ENCODE measurements at places on chromosomes 6 and 20.

GRCh38 chr20:59733351-59733750 lies 129.0 kb downstream of the PHACTR3 start:
- no peak for DNase-seq

DNA sequence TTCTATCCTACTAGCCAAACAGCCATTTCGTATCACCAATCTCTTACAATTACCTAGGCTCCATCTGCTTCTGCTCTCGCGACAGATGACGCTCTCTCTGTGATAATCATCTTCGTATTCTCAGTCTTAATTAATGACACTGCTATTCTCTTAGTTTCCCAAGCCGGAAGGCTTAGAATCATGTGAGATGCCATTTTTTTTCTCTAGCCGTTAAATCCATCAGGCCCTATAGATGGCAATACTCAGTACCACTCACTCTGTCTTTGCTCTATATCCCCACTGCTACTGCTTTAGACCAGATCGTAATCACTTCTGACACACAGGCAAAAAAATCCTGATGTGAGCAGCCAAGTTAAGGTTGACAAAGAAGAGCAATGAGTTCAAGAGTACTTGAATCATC lies 2.1 kb upstream of the THEMIS start:
- no peak for DNase-seq

- no peak for DNase-seq
Measured at GRCh38 chr6:155171747-155172449, 91.9 kb upstream of the CLDN20 start.

- no peak for DNase-seq
Measured at GRCh38 chr6:35624341-35625070, 64.2 kb downstream of the FKBP5 start.

DNA sequence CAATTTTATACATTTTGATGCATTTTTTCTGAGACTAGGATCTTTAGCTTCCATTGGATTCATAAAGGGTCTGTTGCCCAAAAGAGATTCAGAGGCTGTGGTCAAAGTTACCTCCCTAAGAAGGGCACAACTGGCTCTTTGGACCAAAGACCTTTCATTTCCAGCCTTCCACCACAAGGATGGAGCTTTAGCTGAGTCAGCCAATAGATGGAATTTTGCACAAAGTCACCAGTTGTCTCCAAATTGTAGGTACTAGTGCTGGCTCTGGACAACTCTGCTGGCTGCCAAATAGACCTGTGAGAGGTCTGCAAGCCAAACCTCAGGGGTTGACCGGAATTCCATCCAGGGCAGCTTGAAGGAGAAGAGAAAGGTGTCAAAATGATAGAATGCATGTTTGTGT lies 555 bp downstream of the BPIFA1 start:
- DNase-seq: no peak

- no peak for DNase-seq
Measured at GRCh38 chr6:14730654-14731053, 515.2 kb upstream of the JARID2 start.

DNA sequence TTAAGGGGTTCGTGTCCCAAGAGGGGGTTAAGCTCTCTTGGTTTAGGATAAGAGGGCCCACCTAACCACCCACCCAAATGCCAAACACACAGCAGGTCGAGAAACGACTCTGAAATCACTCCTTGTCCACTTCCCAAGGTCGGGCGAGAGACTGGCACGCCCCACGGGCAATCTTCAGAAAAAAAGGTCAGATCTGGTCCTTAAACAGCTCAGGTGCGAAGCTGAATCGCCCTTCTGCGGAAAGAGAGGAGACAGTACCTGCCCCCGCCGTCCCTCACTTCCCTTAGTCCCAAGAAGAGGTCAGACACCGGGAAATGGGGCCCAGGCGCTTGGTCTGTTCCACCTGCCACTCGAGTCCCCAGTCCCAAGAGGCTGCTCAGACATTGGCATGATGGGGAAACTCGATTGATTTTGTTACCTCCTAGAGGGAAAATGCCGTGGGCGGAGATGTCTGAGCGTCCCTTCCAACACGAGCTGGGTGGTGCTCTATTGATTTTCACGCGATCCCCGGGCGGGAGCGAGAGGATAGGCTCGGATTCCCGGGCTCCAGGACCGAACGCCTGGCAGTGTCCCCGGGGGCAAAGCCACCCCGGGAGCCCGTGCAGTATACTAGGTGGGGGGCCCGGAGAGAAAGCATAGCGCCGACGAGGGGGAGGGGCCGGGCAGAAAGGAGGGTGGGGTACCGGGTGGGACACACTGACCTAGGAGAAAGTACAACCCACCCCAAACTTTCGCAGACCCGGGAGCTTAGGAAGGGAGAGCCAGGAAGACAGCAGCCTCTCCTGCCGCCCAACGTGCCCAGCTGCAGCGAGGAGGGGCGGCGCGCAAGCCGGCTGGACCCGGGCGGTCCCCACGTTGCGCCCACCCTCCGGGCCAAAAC lies 1.1 kb upstream of the SAMD5 start:
- no peak for DNase-seq

GRCh38 chr6:63814459-63814858 lies 178.9 kb downstream of the PHF3 start:
- DNase-seq: no peak

DNA sequence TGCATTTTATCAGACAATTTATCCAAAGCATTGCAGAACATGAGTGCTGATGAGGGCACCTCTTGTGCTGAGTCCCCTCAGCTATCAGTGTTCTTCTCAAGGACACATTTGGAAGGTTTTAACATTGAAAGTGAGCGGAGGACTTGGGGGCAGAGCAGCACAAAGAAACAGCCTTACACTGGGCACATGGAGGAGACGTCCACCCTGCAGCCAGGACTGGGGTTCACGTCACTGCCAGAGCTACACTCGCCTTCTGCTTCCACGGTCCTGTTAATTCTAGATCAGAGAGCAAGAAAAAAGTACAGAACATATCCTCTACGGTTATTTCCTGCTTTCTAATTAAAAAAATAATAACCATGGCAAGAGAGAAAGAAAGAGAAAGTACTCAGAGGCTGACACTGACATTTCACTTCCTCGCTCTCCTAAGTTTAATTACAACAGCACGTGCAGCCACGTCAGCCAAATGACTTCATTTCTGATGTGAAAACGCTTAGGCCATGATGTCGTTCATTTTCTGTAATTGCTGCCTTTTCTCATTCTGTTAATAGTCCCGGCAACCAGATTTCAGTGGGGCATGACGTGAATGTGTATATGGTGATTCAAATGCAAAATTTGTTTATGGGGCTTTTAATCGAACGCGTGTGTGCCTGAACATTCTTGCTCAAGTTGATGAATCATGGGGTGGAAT lies 5.1 kb downstream of the PRND start:
- DNase-seq: no peak

- no peak for DNase-seq
Measured at GRCh38 chr6:127096167-127096566, 22.3 kb upstream of the RSPO3 start.

- DNase-seq: no peak
Measured at GRCh38 chr20:64093013-64093503, 8.9 kb upstream of the LKAAEAR1 start.

DNA sequence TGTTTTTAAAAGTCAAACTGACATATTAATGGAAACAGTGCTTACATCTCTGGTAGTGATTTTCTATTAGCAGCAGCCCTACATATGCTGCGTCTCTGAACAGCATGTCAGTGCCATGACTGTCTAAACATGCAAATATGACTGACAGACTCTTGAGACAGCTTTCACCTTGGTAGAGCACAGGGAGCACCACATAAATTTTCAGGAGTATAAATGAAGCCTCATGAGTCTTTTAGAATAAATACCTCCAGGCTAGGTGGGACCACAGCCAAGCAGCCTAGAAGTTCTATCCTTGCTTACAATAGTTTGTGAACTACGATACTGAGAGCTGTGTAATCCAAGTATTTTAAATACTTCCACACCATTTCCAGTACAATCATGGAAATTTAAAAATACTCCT lies 410.7 kb upstream of the RUNX2 start:
- DNase-seq: no peak

DNA sequence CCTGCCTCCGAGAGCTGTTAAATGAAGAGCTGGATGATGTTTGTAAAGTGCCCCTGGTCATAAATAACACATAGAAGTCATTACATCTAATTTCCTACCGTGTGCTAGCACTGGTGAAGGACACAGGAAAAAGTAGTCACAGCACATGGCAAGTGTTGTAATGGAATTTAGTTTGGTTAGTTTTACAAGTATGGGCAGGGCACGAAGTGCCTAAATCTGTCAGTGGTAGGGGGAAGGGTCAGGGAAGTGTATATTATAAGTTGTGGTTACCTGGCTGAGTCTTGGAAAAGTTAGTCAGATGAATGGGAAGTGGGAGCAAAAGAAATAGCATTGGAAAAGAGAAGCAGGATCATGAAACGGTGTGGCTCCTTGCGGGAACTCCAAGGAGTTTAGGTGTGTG lies 1.6 kb downstream of the RIPPLY2 start:
- DNase-seq: no peak

DNA sequence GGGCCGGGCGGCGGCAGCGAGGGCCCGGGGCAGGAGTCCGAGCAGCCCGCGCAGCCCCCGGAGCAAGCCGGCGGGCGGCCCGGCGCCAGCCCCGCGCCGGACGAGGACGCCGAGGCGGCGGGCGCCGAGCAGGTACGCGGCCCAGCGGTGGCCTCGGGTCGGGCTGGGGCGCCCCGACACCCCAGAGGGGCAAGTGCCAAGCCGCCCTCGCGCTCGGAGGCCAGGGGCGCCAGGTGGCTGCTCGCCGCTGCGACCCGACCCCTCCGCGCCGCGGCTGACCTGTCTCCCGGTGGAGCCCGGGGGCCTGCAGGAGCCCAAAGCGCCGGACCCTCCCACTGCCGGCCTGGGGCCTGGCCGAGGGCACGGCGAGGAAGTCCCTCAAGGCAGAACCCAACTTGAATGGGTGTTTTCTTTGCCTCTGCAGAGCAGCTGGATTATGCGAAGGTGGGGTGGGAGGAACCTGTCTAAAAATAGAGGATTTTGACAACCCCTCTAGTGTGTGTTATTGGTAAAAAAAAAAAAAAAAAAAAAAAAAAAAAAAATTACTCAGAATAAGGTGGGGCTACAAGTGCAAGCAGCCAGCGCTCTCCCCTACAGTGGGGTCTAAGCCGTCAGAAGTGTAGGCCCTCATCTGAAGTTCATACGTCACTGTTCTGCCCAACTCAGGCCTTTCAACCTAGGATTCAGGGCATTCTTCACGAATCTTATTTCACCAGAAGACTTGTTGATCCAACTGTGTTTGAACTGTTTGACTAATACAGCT lies 609 bp downstream of the OGFRL1 start:
- DNase-seq: peak; percentile 86

- no peak for DNase-seq
Measured at GRCh38 chr20:58130156-58130555, 98.3 kb downstream of the ANKRD60 start.

DNA sequence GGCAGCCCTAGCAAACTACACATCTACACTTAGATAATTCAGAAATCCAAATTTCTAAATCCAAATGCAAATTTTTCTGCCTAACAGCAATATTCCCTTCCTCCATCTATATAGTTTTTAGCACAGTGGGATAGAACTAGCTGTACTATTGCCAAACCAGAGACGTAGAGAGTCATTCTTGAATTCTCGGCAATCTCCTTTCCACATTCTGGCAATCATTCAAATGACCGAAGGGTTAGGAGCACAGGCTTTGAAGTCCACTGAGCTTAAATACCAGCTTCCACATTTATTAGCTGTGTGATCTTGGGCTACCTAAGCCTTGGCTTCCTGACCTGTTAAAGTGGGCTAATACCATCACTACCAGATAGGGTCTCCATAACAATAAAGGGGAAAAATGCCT lies 3.1 kb upstream of the RPS12 start:
- no peak for DNase-seq

GRCh38 chr6:125277838-125278237 lies 23.9 kb downstream of the HDDC2 start:
- no peak for DNase-seq

DNA sequence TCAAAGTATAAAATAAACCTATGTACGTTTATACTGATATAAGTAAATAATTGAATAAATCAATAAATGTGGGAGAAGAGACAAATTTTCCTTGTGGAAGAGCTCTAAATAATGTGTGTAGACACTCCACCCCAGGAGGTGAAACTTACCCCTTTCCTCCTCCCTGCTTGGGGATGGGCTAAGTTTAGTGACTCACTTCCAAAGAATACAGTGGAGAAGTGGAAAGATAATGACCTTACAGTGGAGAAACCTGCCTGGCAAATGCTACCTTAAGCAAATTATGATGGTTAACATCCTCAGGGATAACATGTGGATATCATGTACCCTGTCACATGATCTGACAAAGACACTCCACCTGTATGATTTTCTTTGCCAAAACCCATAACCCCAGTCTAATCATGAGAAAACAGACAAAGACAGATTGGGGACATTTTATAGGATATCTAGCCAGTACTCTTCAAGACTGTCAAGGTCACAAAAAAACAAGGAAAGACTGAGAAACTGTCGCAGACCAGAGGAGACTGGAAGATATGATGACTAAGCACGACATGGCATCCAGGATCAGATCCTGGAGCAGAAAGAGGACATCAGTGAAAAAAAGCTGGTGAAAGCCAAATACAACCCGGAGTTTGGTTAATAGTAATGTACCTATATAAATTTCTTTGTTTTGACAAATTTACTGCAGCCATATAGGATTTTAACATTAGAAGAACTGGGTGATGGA lies 195.5 kb upstream of the PRDM1 start:
- no peak for DNase-seq

GRCh38 chr6:28719275-28719940 lies 193.7 kb downstream of the GPX5 start:
- DNase-seq: no peak

GRCh38 chr6:144578385-144579350 lies 293.5 kb downstream of the UTRN start:
- DNase-seq: no peak

DNA sequence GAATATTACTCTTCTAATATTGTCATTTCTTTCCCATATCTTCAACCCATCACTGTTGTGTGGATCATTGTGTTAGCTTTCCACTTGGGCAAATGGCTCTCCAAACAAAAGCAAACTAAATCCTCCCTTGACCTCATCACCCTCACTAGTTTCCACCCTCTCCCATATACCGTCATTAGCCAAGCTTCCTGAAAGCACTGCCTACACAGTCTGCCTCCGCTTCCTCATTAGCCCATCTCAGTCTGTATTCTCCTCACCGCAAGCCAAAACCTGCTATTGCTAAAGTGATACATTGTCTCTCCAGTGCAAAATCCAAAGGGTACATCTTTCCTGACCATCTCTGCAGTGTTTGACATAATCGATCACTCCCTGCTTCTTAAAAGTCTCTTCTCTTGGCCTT lies 212.6 kb downstream of the CLIC5 start:
- DNase-seq: no peak

GRCh38 chr20:53920647-53921245 lies 149.6 kb downstream of the BCAS1 start:
- DNase-seq: peak; percentile 34

- DNase-seq: no peak
Measured at GRCh38 chr6:11196511-11197174, 35.8 kb downstream of the NEDD9 start.

- no peak for DNase-seq
Measured at GRCh38 chr6:6195080-6195479, 125.4 kb downstream of the F13A1 start.

DNA sequence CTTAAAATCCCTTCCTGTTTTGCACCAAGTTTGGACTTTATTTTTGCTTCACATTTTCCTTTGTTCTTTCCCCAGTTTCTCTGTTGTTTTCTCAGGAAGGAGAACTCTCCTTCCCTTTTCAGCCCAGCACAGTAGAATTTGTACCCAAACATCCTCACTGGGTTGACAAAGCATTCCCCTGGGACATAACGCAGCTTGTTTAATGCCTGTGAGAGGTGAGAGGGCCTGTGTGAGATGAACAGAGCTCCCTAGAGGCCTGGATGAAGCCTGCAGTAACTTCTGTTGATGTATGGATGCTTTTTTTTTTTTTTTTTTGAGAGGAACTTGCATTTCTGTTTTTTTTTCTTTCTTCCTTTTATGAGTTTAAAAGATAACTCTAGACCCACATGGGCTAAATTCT lies 104.9 kb upstream of the SLC22A23 start:
- no peak for DNase-seq

Data from lower leg skin (tissue), 4 donors.